GM20000 (cell line): ENCODE measurements at places on chromosomes 5 and 9.

DNA sequence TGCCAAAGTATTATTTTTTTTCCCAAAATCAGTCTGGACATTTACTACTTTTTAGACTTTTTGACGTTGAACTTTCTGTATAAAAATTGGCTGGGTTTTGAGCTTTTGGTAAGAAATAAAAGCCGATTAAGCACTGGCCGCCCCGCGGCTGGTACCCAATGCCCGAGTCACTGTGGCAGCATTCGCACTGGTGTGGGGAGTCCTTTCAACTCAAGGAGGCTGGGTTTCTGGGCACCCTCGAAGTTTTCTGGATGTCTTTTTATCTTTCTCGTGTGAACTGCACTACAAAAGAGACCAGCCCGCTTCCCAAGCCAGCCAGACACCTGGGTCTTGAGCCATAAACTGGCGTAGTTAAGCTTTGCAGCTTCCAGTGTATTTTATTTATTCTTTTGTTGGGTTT, 72.0 kb upstream of the OTULINL start:
- no peak for DNase-seq

- DNase-seq: peak; percentile 99
Measured at GRCh38 chr5:176609724-176610434, at the start of gene GPRIN1. Gene GPRIN1 (minus strand): TSS chr5:176610156. CDS start chr5:176599834, 10,322 bp downstream.

GRCh38 chr5:131810510-131811249, 13.9 kb upstream of the FNIP1 start:
- peak; percentile 39 for DNase-seq

DNA sequence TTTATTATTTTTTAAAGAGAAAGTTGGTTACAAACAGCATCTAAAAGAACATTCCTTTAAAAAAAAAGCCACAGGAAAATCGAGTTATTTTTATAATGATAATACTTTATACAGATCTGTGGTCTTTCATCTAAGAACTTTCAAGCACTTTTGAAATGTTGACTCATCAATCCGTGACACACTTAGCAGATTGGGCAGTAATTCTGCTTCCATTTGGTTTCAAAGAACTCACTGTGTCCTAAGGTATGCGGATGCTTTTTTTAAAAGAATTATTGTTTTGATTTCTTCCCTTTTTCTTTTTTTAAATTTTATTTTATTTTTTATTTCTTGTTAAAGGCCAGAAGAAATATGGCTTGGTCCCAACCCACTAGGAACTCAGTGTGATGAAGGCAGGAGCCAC, 147.8 kb downstream of the AOPEP start:
- DNase-seq: no peak

- no peak for DNase-seq
Measured at GRCh38 chr5:117943541-117943940, 1044.8 kb downstream of the DTWD2 start.

GRCh38 chr5:102758576-102758975, 3.5 kb downstream of the PAM start:
- no peak for DNase-seq

- peak; percentile 69 for DNase-seq
Measured at GRCh38 chr9:132381966-132382541, 24.6 kb downstream of the TTF1 start.

DNA sequence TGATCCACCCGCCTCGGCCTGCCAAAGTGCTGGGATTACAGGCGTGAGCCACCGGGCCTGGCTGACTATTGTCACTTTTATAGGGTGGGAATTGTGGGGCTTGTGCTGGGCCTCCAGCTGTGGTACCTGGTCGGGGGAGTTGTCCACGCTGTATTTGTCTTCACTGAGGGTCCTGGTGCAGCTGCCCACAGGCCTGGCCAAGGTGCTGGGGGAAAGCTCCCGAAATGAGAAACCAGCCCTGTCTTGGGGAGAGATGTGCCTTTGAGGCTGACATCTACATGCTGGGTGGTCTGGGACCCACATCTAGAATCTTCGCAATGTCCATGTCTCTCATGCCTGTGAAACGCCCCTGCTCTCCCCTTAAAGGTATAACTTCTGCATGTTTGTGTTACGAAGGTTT, 2.6 kb downstream of the EXOC3 start:
- no peak for DNase-seq

GRCh38 chr5:123997462-123998215, 485.7 kb downstream of the CSNK1G3 start:
- DNase-seq: no peak

DNA sequence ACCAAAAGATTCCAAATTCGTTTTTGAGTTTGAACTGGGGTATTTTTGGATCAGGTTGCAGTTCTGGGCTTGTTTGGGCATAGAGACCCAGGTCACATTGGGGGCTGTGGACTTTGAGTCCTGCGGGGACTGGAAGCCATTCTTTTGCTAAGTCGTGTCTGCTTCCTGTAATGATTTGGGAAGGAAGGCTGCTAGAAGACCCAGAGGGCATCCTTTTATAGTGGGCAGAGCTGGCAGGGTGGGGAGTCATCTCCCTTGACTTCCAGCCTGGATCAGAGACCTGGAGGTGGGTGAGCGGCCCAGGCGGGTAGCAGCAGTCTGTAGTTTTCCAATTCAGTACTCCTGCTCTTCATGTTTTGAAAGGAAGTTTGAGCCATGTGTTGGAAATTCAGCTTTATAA, 11.3 kb downstream of the ZNF618 start:
- no peak for DNase-seq

- peak; percentile 29 for DNase-seq
Measured at GRCh38 chr5:59099270-59099994, 516.6 kb downstream of the RAB3C start.

DNA sequence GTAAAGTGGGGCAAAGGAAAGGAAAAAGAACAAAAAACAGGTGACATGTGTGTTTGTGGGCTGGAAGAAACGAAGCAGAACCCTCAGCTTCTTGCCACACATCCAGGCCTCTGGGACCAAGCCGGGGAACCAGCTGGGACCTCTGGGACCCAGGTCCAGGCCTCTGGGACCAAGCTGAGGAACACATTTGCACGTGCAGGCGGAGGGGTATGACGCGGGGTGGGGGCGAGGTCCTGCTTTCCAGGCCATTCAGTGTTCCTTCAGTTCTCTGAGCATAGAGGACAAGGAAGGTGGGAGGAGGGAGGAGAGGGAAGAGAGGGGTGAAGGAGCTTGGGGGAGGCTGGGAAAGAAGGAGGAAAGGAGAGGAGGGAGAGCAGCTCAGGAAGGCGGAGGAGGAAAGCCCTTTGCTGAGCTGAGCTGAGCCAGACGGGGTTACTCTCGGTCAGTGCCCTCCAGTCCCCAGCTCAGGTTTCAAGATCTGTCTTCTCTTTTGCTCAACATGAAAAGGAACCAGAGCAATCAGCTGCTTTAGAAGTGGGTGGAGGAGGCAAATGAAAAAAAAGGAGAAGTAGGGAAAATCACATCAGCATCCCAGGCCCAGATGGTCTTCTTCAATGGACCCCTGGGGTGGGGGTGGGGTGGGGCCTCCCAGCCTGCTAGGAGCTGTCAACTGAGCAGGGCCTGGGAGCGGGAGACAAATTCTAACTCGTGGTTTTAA, 59.1 kb downstream of the ABCA1 start:
- DNase-seq: peak; percentile 88

DNA sequence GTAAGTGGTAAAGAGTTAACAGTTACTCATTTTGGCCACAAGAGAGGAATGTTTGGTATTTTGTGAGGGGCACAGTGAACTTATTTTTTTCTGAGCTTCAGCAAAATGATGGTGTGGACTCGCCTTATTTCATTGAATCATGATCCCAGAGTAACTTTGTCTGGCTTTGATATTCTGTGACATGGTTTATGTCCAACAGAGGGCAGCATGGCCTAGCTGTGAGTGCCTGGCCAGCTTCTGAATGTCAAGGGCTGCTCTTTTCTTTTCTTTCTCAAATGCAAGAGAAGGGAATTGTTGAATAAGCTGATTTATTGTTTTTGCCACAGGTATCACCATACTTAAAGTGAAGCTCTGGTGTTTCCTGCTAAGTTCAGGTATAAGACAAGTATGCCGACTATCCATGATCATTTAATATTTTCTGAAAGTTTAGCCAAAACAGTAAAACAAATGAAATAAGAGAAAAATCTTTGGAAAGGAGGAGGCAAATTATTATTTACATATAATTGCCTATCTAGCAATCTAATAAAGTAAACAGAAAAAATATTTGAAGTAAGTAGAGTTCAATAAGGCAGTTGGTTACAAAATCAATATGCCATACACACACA, 31.7 kb downstream of the MRPL22 start:
- DNase-seq: no peak

- peak; percentile 48 for DNase-seq
Measured at GRCh38 chr9:137167277-137167746, 2.5 kb downstream of the LRRC26 start.

DNA sequence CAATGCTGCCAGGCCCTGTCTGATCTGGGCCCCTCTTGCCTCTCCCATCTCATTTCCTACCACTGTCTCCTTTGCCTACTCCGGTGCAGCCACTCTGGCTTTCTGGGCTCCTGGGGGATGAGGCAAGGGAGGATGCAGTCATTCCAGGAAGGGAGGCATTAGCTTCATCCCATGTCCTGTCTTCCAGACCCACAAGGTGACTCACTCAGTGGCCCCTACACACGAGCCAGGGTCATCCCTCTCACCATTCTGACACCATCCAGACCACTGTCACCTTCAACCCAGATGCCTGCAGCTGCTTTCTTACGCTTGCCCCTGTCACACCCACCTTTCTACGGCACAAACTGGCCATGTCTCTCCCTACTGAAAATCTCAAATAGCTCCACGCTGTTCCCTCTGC, 19.1 kb downstream of the ACSL6 start:
- DNase-seq: no peak

DNA sequence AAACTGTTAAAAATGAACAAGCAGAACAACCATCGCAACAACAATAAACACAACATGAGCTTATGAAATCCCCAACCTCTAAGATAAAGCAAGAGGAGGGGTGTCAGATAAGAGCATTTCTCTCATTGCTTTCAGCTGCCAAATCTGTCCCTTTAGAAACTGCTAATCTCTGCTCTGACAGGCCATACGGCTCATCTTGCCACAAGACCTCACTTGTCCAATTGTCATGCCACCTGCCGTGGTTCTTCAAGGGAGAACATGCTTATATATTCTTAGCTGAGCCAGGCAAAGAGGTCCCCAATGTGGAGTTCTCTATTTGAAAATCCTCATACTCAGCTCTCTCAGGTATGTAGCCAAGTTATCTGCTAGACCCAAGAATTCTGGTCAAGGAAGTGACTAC, 405.0 kb upstream of the TNC start:
- DNase-seq: no peak

DNA sequence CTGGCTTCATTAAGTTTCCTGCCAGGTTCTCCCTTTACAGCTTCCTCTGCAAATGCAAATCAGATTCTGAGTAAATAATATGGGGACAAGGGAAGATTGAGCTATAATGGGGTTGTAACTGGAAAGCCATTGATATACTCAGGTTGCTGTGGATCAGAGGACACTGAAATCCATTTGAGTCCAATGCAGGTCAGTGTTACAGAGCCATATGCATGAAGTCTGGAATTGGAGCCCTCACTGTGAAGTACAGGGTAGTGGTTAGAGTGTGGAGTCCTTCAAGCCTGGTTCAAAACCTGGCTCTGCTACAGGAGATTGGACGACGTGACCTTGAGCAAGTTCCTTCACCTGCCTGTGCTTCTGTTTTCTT, 48.7 kb downstream of the TIMD4 start:
- no peak for DNase-seq

DNA sequence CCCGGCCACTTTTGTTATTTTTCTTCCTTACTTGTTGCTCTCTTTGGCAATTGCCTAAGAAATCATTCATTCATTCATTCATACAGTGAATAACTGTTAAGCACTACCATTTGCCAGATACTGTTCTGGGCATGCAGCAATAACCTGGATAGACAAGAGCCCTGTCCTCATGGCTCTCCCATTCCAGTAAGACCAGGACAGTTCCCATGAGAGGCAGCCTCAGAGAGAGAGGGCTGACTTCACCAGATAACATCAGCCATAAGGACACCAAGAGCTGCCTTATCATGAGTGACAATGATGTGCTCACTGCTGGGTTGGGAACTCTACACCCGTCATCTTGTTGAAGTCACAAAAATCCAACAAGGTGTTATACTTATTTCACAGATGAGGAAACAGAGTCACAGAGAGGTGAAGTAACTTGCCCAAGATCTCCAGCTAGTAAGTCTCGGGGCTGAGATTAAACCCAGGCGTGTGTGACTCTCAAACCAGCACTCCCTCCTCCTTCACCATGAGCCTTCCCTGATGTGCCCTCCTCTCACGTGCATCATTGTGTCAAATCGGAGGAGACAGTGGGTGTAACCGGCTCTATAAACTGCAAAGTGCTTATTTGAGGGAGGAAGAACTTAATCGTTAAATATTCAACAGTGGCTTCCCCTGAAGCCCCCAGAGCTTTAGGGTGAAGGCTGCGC, 61.1 kb upstream of the TBC1D2 start:
- no peak for DNase-seq

GRCh38 chr5:180291234-180291940, 496 bp downstream of the MAPK9 start:
- DNase-seq: no peak

DNA sequence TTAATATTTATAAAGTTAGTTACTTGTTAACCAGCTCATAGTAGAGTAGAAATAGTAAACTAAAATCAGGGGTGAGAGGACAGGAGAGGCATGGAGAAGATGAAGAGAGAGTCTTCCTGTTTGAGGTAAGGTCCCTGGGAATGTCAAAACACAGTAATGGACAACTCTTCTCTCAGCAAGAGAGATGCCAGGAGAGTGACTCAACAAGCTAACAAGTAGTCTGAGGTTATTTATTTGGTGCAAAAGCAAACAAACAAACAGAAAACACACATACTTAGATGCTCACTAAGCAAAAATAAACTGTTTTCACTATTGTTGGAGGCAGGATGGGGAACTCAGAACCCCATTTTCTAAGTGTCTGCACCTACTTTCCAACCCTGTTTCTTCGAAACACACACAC, 333.2 kb upstream of the RFX3 start:
- DNase-seq: no peak

- DNase-seq: peak; percentile 17
Measured at GRCh38 chr5:181224390-181225229, 1.5 kb downstream of the TRIM41 start.

- DNase-seq: no peak
Measured at GRCh38 chr5:43852279-43852678, 249.3 kb downstream of the NNT start.

DNA sequence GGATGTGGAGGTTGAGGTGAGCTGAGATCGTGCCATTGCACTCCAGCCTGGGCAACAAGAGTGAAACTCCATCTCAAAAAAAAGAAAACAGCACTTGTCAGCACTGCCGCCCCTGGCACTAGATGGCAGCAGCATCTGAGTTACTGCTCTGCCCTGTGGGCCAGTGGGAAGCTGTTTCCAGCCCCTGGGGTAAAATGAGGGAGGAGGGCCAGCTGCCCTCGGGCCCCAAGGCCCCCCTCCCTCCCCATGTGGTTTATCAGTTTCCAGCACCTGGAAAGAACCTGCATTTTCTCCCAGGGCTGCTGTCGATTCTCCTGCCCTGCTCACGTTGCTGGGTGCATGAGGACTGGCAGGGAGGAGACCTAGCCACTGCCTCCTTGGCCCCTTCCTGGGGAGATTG, 13.2 kb upstream of the CEL start:
- DNase-seq: no peak

GRCh38 chr5:137315534-137316345, 183.4 kb downstream of the SPOCK1 start:
- DNase-seq: no peak
